ENCODE measurements at places on chromosomes 1 and 21.

- no peak for DNase-seq
Observed at GRCh38 chr1:13922466-13923110, 222.6 kb downstream of the PRDM2 start.

- DNase-seq: no peak
Observed at GRCh38 chr1:79255421-79255820, 248.9 kb upstream of the ADGRL4 start.

- DNase-seq: no peak
Observed at GRCh38 chr1:52007215-52008002, 16.9 kb upstream of the RAB3B start.

GRCh38 chr1:245378745-245379144 is 224.0 kb downstream of the KIF26B start:
- DNase-seq: no peak

- DNase-seq: no peak
Observed at GRCh38 chr1:75554870-75555269, 56.0 kb downstream of the SLC44A5 start.

- DNase-seq: no peak
Observed at GRCh38 chr1:151905070-151905442, 4.3 kb downstream of the THEM4 start.

DNA sequence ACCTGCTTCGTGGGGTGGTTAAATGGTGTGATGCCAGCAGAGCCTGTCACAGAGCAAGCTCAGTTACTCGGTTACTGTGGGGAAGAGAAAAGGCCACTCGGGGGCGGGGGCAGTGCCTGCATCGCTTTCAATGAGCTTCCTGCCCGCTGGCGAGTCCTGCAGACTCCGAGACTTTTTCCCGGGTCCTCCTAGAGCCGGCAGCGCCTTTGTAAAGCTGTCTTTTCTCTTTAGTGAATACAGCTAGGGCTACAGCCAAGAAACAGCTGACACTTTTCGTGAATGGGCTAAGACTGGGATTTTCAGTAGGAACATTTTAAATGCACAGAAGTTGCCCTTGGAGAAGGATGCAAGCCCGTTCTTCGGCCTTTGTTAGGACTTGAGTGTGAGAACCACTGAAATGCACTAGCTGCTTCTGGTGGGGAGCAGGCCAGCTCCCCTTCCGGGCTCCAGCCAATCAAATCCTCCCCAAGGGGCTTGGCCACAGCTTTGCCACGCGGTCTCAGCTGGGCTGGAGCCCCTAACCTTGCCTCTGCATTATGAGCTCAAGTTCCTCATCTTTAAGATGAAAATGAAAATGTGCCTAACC is 23.4 kb upstream of the EFHD2 start:
- no peak for DNase-seq

GRCh38 chr1:58721247-58721820 is 21.5 kb upstream of the MYSM1 start:
- no peak for DNase-seq

GRCh38 chr1:234118911-234119310 is 214.4 kb downstream of the SLC35F3 start:
- no peak for DNase-seq

- no peak for DNase-seq
Observed at GRCh38 chr1:31531177-31531999, 44.9 kb upstream of the TINAGL1 start.

DNA sequence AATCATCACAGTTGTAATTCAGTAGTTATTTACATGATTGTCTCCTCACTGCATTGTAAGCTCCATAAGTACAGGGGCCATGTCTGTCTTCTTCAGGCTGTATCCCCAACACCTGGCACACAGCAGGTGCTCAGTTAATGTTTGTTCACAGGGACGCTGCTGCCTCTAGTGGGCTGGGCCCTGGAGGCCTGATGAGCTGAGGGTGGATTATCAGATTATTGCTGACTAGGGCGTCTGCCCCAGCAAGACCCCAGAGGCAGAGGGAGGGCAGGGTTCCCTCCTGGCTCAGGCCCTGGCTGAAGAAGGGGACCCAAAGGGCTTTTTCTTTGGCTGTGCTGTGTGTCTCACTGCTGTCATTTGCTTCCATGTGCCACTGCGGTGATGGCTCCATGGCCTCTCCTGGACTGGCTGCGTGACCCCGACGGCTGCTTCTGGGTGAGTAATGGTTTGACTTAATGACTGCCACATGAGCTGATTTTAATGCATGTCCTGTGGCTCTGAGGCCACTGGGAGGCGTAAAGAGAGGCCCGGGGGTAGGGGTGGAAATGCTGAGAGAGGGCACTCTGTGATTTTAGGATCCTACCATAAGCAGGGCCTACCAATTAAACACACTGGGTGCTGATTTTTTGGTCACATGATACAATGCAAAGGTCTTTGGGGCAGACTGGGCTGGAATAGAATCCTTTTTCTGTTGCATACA is 20.8 kb upstream of the EPB41 start:
- no peak for DNase-seq

DNA sequence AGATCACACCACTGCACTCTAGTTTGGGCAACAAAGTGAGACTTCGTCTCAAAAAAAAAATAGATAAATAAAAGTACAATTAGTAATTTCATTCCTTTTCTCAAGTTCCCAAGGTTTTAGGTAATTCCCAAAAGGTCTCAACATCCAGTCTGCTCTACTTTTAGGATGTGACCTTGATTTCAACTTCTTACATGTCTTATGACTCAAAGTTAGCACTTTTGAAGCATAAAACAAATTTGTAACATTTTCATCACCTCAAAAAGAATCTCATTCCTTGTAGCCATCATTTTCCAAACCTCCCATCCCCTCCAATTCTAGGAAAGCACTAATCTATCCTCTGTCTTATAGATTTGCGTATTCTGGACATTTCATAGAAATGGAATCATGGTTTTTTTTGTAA is 32.2 kb downstream of the SNX27 start:
- DNase-seq: no peak

DNA sequence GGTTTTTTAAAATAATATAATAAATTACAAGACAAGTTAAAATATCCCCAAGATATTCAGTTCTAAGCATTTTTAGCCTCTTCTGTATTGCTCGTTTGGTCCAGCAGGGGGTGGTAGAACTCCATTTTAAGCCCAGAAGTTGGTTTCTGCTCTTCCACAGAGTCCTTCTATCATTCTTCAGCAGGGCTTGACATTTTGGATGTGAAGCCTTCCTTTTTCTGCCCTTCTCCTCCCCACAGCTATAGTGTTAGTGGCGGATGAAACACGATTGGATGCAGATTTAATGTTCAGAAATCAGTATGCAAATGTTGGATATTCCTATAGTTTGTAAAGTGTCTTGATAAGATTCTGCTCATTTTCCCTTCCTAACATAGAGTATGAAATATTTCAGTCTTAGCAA is 1.4 kb downstream of the NCAM2 start:
- no peak for DNase-seq

GRCh38 chr1:87795615-87796337 is 467.1 kb downstream of the LMO4 start:
- no peak for DNase-seq

DNA sequence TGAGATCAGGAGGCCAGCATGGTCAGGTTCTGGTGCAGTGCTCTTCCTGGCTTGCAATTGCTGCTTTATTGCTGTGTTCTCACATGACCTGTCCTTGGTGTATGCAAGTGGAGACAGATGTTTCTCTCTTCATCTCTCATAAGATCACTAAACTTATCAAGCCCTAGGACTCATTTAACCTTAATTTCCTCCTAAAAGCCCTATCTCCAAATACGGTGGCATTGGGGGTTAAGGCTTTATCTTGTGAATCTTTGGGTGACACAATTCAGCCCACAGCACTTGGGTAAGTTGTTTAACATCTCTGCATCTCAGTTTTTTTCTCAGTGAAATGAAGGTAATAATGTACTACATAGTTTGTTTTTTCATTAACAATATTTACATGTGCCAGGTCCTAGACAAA is 152.4 kb downstream of the RWDD3 start:
- DNase-seq: no peak

DNA sequence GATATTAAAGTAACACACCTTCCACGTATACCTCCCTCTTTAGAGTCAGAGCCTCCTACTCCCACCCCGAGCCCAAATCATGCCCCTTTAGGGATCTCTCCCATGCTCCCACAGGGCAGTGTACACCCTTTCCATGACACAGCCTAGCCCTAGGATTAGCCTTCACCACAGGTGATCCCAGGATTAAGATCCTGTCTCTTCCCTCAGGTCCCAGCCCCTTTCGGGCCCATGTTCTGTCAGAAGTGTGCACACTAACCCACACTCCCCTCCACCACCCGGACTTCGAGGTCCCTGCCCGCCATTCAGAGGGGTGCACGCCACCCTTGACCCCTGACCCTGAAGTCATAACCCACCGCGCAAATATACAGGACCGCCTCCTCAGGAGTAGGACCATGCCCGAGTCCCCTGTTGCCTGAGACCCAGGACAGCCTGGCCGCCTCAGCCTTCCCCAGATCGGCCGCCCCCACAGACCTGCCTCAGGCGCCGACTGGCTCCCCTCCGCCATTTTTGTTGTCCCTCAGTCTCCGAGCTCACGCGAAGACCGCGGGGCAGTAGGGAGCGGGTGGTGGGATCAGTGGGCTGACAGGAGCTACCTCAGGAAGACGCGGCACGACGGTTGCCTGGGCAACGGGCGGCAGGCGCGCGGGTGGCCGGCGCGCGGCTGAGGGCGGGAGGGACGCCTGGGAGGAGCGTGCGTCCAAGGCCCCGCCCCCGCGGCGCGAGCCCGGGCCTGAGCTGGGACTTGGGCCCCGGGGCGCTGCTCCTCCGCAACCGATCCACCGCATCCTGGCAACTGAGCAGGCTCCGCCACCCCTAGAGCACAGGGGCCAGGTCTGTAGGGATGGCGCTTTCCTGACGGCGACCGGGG is at the start of gene AGBL4:
Gene AGBL4, minus strand, starts transcription at position 663 of the 868 bp plus-strand sequence.
- no peak for DNase-seq

- DNase-seq: no peak
Observed at GRCh38 chr1:175198332-175198731, 5.8 kb upstream of the KIAA0040 start.

DNA sequence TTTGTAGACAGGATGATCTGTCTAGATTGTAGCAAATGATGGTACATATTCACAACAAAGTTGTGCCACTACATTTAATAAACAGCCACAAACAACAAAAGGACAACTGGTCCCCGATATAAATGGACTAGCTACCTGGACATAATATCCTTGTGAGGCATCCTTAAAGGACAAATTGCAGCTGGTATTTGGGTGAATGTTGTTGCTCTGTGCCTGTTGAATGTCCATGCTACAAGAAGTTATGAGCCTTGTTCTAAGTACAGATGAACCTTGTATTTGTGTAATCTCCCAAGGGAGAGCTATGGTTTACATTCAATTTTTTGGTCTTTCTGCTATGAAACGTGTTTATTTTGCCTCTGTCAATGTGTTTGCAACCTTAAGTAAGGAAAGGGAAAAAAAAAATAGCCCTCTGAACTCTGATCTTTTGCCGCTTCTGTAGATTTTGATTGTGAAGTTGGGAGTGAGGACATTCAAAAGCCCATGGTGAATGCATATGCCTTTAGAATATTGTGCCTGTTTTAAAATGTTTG is 26.5 kb downstream of the SFT2D2 start:
- DNase-seq: no peak

DNA sequence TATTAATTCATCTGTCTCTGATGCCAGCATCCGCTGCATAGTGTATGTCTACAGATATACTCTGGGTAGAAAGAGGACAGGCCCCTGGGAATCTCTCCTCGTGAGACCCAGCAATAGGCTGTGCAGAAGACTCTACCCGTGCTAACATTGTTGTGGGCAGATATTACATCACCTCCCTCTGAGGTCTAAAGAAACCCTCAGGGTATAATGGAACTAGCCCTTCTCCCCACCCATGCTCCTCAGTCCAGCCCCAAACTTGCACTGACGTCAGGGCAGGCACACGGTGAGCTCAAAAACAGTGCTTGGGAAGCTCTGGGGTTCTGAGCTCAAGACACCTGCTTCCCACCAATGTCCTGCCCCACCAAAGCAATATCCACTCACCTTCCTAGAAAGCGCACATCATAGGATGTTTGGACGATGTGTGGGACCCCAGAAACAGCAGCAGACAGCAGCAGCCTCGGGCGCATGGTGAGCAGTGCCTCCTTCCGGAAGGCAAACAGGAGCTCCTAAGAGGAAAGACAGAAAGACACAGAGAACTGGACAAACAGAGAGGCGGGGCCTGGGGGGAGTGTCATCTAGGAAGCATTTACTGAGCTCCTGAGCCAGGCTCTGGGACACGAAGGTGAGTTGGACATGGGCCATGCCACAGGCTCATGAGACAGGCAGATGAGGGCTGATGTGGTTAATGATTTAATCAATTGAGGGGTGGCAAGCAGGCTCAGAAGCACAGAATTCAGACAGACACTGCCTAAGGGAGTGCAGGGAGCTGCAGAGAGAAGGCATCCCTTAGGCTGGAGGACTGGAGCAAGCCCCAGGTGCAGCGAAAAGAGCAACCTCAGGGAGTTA is 4.8 kb downstream of the OVGP1 start:
- no peak for DNase-seq

DNA sequence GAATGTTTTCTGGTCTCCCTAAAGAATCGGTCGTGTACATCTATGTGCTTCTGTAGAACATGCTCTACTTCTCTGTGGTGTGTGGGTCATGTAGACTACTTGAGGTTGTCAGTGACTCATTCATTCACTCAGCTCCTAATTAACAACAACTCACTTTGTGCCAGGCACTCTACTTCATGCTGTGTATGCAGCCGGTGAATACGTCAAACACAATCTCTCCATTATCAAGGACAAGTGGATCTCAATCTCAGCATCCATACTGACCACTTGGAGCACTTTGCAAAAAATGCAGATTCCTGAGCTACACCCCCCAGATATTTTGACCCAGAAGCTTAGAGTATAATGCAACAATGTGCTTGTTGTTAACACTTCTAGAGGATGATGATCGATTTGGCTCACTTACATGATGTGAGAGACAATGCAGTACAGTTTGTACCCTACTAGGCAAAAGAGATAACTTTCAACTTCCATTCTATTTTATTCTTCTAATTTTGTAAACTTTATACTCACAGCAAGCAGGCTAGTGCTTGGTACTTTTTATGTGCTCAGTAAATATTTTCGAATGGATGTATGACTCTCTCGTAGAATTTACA is 508.6 kb upstream of the ADAMTS5 start:
- DNase-seq: no peak

DNA sequence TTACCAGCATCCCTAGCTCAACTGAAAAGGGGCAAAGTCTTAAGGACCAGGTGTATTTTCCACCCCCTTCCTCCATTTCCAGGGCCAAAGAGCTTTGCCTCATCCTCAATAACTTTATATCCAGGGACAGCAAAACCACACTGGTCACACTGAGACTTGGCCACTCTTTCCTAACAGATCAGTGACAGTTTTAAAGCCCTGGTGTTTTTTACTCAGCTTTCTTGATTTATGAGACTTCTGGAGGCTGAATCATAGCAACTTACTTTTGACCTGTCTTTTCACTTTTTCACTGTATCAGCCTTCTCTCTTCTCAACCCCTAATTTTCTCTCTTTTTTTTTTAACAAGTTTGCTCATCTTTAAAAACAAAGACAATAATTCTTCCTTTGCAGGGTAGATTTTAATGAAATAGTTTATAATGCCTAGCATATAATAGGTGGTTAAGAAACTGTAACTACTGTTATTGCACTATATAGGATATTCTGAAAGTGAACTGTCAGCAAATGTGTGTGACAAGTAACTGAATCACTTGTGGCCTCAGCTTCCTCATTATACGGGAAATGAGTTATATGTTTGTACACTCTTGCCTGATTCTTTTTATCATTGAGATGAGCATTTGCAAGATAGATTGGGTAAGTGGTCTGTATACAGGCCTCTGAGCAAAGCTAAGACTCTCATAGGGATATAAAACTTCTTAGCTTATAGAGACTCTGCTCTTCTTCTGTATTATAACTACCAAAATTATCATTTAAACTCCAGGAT is 19.7 kb upstream of the DYNLT5 start:
- no peak for DNase-seq

GRCh38 chr21:33022828-33023573 is 2.7 kb upstream of the OLIG2 start:
- no peak for DNase-seq

- DNase-seq: no peak
Observed at GRCh38 chr21:35491114-35491513, 442.0 kb upstream of the RUNX1 start.

Data from AG04449 (cell line).